ENCODE measurements at places on chromosomes 12 and 14.
A peak's percentile ranks its signal among the peaks of the same experiment; 100 is the strongest.

DNA sequence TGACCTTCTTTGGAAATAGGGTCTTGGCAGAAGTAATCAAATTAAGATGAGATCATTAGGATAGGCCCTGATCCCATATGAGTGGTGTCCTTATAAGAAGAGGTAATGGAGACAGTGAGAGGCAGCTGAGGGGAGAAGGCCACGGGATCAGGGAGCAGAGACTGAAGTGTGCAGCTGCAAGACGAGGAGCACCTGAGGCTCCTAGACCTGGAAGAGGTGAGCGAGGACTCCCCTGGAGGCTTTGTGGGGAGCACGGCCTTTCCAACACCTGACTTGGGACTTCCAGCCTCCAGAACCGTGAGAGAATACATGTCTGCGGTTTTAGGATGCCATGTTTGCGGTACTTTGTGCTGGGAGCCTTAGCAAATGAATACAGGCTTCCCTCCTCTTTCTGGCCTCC, 37.5 kb downstream of the LRTM2 start:
- no peak for DNase-seq

DNA sequence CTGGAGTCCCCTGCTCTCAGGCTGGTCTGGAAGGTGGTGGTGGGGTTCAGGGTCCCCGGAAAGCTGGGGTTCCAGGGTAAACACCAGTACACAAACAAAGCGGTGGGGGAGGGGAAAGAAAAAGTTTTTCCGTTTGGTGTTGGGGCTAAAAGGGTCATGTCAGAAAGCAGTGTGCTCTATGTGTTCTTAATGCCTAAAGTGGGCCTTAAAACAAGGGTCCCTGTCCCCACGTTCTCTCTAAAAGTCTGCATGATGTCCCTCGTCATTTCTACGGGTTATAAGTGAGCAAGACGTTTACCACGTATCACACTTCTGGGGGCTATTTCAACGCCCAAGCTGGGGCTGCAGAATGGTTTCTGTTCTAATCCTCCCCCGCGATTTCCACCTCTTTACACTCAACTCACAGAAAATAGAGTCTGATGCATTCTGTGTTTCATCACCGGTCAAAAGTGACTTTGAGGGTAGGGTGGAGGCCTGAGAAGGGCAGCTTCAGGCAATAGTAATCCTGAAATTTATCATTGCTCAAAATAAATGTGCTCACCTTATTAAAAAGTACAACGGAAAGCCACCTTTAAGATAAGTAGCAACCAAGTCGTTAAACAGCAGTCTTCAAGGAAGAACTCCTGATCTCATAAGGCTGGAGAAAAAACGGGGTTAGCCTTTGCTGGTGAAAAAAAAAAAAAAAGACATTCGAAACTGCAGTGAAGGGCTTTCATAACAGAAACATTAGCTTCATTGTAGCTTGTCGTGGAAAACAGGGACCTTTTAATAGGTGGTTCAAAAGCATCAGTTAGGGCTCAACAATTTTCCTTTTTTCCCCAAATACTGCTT, 63.9 kb upstream of the PTGR2 start:
- DNase-seq: no peak

GRCh38 chr12:53532021-53532420, 24.7 kb upstream of the NPFF start:
- DNase-seq: no peak

DNA sequence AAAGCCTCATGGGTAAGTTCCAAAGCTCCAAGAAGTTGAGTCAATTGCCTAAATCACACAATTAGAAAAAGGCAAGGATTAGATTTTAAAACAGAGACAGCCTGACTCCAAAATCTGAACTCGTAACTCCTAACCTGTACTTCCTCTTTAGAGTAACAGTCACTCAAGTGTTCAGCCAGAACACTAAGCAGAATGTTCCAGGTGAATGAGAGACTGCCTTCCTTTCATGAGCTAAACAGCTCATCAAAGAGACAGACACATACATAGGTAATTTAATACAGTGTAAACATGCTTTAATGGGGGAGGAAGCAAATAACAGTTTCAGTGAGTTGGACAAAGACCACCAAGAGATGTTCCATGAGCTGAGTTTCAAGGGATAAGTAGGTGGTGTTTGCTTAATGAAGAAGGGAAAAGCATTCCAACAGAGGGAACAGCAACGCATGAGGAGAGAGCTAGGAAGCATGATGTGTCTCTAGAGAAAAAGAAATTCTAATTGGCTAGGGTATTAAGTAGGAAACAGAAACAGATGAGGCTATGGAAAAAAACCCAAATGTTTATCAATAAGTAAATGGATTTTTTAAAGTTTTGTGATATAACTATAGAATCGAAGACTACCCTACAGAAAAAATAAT, 403.9 kb downstream of the MED13L start:
- DNase-seq: no peak

- DNase-seq: peak; percentile 39
Observed at GRCh38 chr12:110780448-110780847, 37.8 kb upstream of the PPP1CC start.

DNA sequence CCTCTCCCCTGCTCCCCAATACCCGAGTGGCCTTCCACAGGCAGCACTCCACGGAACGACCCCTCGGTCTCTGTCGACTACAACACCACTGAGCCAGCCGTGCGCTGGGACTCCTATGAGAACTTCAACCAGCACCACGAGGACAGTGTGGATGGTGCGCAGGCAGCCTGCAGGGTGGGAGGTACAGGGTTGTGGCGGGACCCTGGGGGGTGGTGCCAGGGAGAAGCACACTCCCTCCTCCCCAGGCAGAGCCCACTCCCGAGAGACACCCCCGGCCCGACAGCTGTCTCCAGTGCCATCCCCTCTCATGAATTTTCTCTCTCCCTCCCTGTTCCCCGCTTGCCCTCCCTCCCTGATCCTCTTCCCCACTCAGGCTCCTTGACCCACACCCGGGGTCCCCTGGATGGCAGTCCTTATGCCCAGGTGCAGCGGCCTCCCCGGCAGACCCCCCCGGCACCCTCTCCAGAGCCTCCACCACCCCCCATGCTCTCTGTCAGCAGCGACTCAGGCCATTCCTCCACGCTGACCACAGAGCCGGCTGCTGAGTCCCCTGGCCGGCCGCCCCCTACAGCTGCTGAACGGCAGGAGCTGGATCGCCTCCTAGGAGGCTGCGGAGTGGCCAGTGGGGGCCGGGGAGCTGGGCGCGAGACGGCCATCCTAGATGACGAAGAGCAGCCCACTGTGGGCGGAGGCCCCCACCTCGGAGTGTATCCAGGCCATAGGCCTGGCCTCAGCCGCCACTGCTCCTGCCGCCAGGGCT, 9.0 kb downstream of the TNS2 start:
- DNase-seq: no peak
